ENCODE measurements at places on chromosomes 7 and 10. TPM values are rescaled to one million over a fixed set of nuclear protein-coding genes. Genes with fewer than 3 reads are reported as not detected.

Gene WDR86
- 0.17 TPM for total RNA-seq

Gene CDH23
- 2.0 TPM for total RNA-seq

Gene GLCCI1
- total RNA-seq, result 1.2 TPM

Gene GRM3
- not detected for total RNA-seq

Gene CREB3L2
- total RNA-seq, result 33.8 TPM

Gene SIRT1
- 27.1 TPM for total RNA-seq

Gene TBC1D12
- 4.5 TPM for total RNA-seq

Gene AP4M1
- total RNA-seq, result 16.7 TPM

Gene WEE2
- not detected for total RNA-seq

Gene GSTK1
- 120 TPM for total RNA-seq

Gene HPSE2
- not detected for total RNA-seq

Gene UCMA
- total RNA-seq, result not detected

Gene ITIH2
- total RNA-seq, result 0.27 TPM

Gene CEP55
- total RNA-seq, result 61.2 TPM

Gene PDZD7
- total RNA-seq, result 1.2 TPM

Gene AZGP1
- not detected for total RNA-seq

Gene TEX36
- total RNA-seq, result not detected

Gene SCART1
- total RNA-seq, result 0.26 TPM

Gene PTF1A
- not detected for total RNA-seq

Gene TSC22D4
- total RNA-seq, result 38.3 TPM

Gene ADRB1
- 0.94 TPM for total RNA-seq

Gene GPR146
- 2.3 TPM for total RNA-seq

Gene SPDYE16
- not detected for total RNA-seq

Gene ZPBP
- total RNA-seq, result not detected

Gene OR6V1
- total RNA-seq, result not detected

Gene GRID2IP
- total RNA-seq, result 0.01 TPM

Gene C10orf67
- total RNA-seq, result 0.10 TPM

Gene EBF3
- 0.19 TPM for total RNA-seq

Gene NEURL1
- total RNA-seq, result 0.21 TPM

Gene GIMAP5
- not detected for total RNA-seq

Data from A549 treated with CpdA at 1 μM for 4 hours (cell line).